ENCODE measurements at places on chromosomes 5 and 9.

DNA sequence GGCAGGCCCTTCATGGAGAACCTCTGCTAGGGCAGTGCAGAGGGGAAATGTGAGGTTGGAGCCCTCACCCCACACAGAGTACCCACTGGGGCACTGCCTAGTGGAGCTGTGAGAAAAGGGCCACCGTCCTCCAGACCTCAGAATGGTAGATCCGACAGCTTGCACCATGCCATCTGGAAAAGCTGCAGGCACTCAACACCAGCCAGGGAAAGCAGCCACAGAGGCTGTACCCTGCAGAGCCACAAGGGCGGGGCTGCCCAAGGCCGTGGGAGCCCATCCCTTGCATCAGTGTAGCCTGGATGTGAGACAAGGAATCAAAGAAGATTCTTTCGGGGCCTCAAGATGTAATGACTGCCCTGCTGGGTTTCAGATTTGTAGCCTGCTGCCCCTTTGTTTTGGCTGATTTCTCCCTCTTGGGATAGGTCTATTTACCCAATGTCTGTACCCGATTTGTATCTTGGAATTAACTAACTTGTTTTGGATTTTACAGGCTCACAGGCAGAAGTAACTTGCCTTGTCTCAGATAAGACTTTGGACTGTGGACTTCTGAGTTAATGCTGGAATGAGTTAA is 16.6 kb upstream of the ZDHHC11 start:
- no peak for DNase-seq

- DNase-seq = no peak
Observed at GRCh38 chr5:120012431-120012830, 383.1 kb downstream of the FAM170A start.

DNA sequence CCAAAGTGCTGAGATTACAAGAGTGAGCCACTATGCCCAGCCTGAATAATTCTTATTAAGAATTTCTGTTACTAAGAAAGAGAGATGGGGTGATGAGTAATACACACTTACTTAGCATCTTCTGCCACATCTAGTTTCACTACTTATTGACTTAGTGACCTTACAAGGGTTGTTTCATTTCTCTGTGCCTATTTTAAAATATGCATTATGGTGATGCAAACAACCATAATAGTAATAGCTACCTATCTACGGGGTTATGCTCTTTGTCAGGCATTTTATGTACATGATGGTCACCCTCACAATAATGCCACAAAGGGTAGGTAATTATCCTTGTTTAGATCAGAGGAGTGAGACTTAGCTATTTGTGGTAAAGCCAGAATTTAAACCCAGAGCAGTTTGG is 499.0 kb upstream of the SGCD start:
- no peak for DNase-seq

- no peak for DNase-seq
Observed at GRCh38 chr9:87609002-87609401, 111.3 kb downstream of the DAPK1 start.

GRCh38 chr9:134217431-134218210 is 53.3 kb upstream of the RNU6ATAC start:
- DNase-seq = no peak

- no peak for DNase-seq
Observed at GRCh38 chr5:85488295-85488694, 1103.6 kb upstream of the EDIL3 start.

- no peak for DNase-seq
Observed at GRCh38 chr5:119367502-119368237, 11.9 kb downstream of the TNFAIP8 start.

GRCh38 chr9:78314550-78314949 is 17.6 kb downstream of the PSAT1 start:
- DNase-seq = no peak

DNA sequence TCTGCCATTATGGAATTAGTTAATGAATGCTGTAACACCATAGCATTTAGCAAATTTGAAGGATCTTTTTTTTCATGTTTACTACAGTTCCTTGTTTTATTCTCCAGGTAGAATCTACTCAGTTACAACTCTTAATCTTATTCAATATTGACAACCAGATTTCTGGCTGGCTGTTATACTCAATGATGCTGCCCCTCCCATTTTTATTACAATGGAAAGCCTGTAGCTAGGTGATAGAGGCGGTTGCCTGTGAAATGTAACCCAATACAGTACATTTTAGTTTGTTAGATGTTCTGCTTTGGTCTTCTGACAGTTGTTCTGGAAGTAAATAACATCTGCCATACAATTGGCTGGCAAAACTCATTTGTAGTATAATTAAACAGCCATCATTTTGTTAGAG is 294.2 kb downstream of the DMRTA1 start:
- DNase-seq = no peak

DNA sequence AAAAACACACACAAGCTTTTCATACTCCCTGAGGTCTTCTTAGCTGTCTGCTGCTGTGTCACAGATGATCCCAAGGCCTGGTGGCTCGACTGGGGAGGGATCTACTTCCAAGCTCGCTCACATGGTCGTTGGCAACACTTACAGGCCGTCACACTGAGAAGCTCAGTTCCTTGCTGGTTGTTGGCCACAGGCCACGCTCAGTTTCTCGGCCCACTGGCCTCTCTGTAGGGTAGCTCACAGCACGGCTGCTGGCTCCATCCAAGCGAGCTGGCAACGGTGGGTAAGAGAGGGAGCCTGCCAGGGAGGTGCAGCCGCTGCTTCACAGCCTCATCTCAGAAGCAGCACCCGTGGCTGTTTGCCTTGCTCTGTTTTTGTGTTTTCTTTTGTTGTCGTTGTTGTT is 43.8 kb upstream of the GFPT2 start:
- DNase-seq = no peak

DNA sequence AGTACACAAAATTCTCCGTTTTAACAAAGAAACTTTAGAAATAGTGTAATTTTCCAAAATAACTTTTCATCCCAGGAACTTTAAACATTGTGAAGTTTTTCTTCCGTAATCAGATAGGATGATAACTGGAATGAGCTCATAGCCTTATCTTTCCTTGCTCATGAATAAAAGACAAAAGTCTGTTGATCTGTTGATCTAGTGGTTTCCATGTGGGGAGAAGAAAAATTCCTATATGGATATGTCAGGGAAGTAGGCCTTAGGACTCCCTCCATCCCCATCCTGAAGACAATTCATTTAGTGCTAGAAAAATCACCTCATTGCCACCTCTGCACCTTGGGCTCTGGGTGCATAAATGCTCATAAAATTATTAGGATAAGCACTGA is 266.6 kb downstream of the SMARCA2 start:
- no peak for DNase-seq

DNA sequence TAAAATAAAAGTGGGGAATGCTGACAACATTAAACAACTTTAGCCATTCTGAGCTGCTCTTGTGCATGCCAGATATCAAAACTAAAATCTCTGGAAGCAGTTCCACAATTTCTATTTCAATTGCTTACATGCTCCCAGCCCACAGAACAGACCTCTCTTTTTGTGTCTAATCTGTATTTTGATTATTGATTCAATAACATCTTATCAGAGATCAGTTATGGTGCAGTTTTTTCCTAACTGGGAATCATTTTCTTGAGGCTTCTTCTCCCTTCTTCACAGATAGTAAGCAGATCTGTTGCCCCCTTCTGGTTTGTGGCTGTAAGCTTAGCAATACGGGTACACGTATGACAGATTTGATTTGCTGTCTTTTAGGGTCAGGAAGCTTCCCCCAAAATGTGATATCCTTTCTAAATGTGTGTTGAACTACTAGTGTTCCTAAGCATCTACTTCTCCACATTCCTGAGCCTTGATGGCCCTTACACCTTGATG is 39.4 kb downstream of the MRPS27 start:
- no peak for DNase-seq

DNA sequence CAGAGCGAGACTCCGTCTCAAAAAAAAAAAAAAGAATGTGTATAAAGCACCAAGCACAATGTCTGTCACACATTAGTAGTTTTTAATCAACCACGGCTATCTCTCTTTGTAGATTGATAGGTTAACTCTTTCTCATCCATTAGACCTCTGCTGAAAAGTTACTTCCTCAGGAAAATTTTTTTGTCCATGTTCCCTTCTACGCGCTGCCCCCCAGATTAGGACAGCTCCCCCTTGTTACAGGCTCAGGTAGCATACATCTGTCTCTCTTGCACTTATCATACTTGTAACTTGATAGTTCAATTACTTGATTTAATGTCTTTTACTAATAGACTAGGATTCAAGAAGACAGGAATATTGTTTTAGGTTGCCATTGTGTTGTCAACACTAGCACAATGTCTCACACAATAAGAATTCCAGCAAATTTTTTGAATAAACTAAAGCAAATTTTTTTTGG is 1.5 kb downstream of the SPDL1 start:
- no peak for DNase-seq

DNA sequence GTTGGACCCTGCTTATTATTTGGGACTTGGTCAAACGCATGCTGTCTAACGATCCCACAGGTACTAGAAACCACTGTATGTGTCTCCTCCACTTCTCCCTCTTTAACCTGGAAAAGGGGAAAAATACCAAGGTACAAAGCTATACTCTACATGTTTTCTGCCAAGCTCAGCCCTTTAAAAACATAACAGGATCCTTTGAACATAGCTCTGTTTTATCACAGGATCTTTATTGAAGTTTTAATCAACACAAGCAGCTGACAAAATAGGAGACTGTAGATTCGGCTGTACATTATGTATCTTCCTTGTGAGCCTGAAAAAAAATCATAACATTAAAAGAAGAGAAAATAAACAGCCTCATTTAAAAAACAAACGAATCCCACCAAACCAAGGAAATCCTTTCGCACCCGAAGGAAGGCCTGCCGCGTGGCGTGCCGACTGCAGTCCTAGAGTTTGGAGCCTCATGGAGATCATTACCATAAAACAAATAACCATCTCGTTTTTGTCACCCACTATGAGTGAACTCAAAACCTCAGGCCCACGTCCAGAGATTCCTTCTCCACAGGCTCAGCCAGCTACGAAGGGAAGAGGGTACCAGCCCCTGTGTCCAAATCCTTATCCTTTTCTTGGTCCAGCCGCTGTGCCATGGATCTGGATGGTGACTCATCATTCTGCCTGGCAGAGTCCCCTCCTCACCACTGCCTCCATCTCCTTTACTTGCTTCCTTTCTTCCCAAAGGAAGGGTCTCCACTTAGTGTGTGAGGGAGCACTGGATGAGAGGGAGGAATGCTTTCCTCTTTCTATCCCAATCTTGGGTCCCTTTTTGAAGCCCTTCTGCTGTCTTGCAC is 651.1 kb downstream of the CCDC171 start:
- no peak for DNase-seq
